ENCODE measurements at places on chromosomes 11 and 22.

- DNase-seq = no peak
These were observed 20.1 kb upstream of the SORL1 start for GRCh38 chr11:121431820-121432526.

- DNase-seq = peak; percentile 4
These were observed 65.0 kb downstream of the SLC36A4 start for GRCh38 chr11:93132836-93133235.

- peak; percentile 25 for DNase-seq
These were observed 3.3 kb upstream of the SHISA8 start for GRCh38 chr22:41917903-41918791.

DNA sequence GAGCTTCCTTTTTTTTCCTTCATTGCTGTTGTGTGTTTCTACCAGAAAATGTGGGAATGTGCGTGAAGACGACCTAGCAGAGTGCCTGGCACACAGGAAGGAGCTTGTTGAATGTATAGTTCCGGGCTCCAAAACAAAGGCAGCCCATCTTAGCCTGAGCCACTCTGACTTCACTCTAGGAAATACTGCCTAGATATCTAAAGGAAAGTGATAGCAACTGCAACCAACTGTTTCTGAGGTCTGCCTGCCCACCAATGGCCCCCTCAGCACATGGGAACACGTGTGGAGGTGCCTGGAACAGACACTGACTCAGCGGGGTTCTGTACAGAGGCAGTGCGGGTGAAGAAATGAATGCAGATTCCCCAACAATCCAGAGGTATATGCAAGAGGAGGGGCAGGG lies 14.7 kb upstream of the XBP1 start:
- no peak for DNase-seq

- no peak for DNase-seq
These were observed 209.5 kb downstream of the NAV2 start for GRCh38 chr11:19921976-19922688.

GRCh38 chr22:29449296-29449875 lies 11.0 kb downstream of the RFPL1 start:
- DNase-seq = no peak

DNA sequence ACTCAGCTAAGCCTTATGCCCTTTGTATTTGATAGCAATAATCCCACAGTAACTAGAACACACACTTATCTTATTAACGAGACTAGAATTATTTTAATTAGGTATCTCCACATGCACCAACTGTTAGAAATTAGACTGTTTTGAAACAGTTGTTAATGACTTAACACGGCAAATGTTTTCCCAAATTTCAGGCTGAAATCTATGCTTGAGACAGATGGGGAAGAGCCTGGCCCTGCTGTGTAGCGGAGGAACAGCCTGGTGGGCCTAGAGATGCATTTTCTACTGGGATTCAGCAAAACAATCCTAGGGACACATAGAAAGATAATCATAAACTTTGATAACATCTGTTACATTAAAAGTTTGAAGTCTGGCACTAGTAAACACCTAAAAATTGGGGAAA lies 273.4 kb downstream of the TTC28 start:
- no peak for DNase-seq
